PC-9 (cell line): ENCODE measurements at places on chromosomes 12 and 14.

- no peak for DNase-seq
These were observed 604 bp downstream of the EEA1 start for GRCh38 chr12:92928421-92928961.

DNA sequence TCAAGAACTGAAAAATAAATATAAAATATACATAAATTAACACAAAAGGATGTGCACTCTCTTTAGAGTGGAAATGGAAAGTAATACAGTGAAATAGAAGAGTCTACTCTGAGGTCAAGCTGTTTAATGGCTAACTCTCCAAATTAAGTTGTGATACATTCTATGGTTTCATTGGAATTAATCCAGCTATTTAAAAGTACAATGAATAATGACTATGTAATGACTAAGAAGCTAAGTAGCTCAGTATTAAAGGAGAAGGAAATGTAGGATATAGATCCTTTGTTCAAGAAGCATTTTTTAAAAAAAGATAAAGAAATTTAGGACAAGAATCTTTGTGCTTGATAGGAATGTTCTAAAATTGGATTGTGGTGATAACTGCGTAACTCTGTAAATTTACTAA is 85.3 kb downstream of the LRP6 start:
- no peak for DNase-seq

- peak; percentile 8 for DNase-seq
These were observed 116.3 kb downstream of the GLT1D1 start for GRCh38 chr12:128969480-128970055.

DNA sequence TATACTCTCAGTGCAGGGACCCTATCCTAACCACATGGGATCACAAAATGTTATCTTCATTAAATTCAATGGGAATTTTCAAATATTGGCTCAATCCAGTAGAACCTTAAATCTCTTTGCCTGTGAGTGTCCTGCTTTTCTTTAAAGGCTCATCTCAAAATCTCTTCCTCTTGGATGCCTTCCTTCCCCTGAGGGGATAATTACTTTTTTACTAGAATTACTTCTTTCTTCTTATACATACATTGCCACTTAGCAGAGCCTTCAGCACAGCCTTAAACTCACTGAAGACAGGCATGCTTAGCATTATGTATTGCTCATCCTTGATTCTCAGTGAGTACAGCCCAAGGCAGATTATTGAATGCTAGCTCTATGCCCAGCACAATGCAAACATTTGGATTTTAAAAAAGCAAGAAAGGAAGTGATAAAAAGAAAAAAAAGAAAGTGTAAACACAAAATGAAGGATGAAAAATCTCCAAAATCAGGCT is 1918.0 kb upstream of the FLRT2 start:
- DNase-seq = no peak

GRCh38 chr14:100329233-100330006 is 6.3 kb downstream of the SLC25A47 start:
- DNase-seq = no peak

- DNase-seq = no peak
These were observed 47.3 kb downstream of the ACSM4 start for GRCh38 chr12:7351177-7351576.

DNA sequence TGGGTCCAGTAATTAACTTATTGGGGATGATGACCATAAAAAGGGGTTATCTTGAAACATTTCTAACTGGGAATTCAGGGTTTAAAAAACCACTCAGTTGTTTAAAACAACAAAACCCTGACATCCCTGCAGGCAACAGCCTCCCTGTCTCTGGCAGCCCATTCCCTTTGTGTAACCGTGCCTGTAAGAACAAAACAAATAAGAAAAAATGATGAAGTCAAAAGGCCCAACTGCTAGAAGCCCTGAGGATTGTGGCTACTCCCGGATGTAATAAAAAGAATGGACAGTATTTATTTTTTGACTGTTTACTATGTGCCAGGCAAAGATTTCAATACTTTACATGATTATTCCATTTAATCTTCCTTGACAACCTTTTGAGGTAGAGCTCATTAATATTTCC is 75.3 kb downstream of the TMCC3 start:
- DNase-seq = no peak

- no peak for DNase-seq
These were observed 388.1 kb upstream of the TMPO start for GRCh38 chr12:98127336-98127679.

DNA sequence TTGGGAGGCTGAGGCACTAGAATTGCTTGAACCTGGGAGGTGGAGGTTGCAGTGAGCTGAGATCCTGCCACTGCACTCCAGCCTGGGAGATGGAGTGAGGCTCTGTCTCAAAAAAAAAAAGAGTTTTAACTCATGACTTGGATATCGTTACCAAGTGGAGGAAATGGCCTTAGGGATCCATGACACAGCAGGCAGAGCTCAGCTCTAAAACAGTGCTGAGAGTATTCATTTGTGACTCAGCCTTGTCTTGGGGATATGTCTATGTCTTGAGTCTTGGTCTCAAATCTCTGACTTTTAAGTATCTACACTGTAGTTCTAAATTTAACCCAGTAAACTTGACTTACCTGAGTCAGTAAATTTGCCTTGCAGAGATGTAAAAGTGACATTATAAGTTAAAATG is 8.8 kb upstream of the PEX5 start:
- no peak for DNase-seq

GRCh38 chr12:129807136-129807535 is 96.7 kb downstream of the TMEM132D start:
- DNase-seq = no peak

DNA sequence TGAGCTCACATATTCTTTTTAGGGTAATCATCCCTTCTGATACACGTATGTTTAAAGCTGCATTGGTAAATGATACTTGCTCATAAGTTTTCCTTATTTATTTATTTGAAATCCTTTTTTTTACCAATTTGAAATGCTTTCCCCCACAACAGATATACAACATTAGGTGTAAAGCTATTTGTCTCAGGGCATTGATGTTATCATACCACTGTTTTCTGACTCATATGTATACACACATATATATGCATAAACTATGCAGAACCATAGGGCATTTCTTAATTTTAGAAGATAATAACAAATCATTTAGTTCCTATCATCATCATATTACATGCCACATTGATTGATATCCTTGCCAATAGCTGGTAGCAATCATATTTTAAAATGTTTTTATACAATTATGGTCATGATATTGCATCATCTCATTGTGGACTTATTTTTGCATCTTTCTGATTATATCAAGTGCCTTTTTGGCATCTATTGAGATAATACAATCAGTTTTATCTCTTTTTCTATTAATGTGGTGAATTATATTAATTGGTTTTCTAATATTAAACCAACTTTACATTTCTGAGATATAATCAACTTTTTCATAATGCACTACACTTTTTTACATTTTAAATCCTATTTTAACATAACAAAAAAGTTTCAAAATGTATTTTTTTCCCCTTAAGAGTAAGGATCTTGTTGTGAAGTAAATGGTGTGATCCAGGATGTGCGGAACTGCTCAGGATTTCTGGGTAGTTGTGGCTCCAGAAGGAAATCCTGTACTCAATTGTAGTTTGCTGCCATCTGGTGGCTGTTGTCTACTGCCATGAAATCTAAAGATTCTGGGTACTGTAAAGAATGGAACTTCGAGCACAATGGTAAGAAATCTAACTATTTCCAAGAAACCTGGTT is 16.7 kb downstream of the OR9K2 start:
- DNase-seq = peak; percentile 10

DNA sequence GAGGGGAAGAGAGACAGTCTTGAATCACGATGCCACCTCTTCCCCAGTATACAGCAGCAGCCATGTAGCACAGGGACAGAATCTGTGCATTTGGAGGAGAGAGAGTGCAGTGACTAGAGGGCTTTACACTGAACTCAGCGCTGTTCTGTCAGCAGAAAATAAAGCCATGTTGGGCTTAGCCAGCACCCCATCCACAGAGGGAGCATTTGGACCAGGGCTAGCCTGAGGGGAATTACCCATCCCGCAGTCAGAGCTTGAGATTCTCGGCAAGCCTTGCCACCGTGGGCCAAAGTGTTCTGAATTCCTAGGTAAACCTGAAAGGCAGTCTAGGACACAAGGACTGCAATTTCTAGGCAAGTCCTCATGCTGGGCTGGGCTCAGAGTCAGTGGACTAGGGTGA is 120.4 kb upstream of the CNOT2 start:
- no peak for DNase-seq

DNA sequence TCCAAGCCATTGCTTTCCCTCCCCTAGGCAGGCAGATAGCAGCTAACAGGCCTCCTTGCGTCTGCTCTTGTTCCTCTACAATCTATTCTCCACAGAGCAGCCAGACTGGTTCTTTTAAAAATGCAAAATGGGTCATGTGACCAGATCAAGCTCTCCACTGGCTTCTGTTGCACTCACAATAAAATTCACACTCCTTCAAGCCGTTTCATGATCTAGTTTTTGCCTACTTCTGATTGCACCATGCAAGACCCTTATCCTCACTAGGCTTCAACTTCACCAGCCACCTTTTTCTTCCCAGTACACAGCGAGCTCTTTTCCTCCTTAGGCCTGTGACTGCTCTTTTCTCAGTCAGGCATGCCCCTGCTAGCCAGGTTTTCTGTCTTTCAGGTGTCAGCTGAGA is 6.1 kb upstream of the KRAS start:
- DNase-seq = no peak
